ENCODE measurements at places on chromosomes 12 and 14.

DNA sequence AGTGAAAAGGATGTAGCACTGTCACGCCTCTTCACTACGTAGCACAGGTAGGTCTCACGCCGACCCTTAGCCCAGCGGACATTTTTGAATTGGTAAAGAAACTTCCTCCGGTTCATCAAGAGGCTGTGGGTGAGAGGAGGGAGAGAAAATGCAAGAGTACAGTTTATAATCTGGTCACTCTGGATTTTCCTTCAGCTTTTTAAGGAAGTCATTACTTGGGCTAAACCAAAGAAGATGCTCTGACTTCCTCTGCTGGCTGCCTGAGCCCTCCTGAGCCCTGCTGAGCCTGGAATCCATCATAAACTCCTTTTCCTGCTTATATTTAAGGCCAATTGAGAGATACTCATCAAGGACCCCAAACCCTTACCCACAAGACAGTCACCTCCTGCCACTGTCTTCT, 5.8 kb downstream of the AICDA start:
- DNase-seq, result no peak

DNA sequence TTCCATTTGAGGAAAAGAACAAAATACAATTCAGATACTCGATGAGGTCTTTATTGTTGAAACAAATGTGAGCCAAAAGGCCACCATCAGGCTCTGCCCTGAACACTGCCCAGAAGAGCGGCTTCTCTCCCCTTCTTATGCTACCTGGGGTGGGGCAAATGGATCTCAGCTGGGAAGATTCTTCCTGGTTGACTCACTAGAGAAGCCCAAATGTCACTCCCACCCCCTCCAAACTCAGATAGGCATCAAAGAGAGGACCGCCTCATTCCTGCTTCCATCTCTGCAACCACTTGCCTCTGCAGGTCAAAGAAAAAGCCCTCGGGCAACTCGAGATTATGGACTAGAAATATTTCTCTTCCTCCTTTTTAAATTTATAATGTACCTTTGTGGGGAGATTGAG, 55.8 kb downstream of the TBX3 start:
- DNase-seq, result no peak

DNA sequence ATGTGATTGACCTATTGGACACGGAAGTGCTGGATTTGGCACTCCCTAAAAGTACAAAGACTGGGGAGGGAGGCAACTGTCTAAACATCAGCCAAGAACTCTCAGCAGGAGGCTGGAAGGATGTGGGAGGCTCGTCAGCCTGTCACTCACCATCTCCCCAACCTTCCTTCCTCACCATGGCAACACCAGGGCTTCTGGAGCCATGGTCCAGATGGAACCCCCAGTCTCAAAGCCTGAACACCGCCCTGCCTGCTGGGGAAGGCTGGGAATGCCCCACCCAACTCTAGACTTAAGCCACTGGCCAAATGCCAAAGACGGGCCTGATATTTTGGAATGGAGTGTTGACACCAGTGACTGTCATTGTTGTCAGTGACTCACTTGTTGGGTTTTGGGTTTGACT, 55.3 kb downstream of the GALNT16 start:
- no peak for DNase-seq

DNA sequence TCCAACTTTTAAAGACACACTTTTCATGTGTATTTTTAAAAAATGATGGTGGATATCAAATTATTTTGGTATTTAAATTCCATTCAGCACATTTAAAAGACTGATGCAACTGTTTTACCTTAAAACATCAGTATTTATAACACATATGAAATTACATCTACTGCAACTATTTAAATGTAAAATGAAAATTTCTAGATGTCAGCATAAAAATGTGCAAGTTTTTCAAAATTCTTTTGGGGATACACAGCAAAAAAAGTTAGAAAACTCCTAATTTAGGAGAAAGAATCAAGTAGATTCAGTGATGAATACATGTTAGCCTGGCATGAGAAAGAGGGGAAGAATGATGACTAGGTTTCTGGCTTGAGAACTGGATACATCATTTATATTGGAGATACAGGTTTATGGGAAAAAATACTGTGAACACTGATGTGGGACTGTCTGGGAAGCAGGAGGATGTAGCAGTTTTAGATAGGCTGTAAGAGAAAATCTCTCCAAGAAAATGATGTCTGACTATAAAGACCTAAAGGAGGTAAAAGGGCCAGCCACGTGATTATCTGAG, 9.2 kb downstream of the SOS2 start:
- no peak for DNase-seq

DNA sequence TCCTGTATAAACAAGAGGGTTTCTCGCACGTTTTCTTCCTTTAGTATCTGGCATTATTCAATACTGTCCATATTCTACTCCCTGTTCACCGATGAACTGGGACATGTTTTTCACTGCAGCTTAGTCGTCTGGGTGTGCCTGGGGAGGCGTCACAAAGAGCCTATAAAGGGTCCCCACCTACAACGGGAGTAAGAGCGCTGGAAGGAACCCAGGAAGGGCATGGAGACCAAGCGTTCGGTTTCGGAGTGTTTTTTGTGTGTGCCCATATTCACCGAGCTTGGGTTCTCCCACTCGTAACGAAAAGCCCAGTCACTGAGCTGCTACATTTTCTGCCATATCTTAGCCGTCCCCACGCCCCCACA, 592 bp upstream of the USP15 start:
- peak; percentile 1 for DNase-seq

DNA sequence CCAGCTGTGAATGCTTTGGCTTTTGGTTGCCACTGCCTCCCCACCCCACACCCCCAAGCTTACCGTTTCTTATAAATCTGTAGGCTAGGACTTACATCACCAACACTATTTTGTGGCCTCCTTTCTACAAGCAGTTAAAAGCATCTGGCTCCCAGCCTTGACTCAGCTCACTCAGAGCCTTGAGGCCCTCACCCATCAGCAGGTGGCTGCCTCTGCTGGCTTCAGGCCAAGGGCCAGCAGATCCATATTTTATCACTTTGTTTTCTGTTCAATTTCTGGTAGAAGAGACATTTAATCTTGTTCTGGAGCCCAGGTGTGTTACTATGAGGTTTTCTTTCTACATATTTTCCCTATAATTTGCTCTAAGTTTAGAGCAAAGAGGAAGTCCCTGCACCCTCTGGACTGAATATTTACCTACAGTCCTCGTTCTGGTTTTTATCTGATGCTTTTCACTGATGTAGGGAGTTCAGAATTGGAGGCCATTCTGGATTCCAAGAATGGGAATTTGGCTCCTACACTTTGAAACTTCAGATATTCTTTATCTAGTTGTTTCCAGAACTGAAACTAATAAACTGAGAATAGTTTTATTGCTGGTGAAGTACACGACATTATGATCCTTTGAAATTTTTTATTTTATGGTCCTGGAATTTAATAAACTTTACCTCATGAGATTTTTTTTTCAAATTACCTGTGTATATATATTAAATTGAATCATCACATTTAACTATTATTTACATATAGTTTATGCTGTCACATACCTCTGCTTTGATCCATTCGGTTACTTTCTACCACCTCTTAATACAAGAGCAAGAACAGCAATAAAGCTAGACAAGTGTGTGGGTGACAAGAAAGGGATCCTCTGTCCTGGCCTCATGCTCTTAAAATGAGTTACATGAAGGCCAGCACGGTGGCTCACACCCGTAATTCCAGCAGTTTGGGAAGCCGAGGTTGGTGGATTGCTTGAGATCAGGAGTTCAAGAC, 22.2 kb downstream of the PLBD1 start:
- no peak for DNase-seq

DNA sequence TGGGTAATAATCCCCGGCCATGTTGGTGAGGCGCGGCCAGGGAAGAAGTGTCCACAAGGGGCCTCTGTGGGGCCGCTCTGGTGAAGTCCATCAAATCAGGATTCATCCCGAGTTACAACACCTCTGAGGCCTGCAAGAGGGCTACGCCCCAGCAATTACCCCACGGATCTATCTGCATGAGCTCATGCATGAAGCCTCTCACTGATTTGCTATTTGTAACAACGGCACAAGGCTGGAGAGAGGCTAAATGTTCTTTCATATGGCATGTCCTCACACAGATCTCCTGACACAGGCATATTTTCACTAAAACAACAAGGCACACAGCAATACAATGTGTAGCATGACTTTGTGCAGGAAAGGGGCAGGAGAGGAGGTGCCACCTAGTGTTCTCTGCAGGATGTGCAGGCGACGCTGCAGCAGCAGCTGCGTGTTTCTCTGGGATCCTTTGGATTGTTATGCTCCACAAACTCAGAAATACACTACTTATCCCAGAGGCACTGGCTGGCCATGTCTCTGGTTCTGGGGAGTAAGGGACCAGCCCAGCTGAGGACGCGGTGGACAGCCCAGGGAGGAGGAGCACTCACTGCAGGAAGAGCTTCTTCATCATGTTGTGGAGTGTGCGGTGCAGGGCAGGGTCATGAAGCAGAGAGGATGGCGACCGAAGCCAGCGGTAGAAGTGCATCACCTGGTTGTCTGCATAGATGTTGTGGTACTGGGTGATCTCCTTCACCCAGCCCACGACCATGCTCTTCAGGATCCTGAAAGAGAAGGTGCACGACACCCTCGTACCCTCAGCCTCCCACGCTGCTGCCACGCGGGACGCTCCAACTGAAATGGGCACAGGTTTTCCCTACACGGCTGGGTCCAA, 20.2 kb downstream of the P2RX2 start:
- no peak for DNase-seq

- no peak for DNase-seq
Observed at GRCh38 chr12:56980941-56981530, 23.6 kb upstream of the RDH16 start.

DNA sequence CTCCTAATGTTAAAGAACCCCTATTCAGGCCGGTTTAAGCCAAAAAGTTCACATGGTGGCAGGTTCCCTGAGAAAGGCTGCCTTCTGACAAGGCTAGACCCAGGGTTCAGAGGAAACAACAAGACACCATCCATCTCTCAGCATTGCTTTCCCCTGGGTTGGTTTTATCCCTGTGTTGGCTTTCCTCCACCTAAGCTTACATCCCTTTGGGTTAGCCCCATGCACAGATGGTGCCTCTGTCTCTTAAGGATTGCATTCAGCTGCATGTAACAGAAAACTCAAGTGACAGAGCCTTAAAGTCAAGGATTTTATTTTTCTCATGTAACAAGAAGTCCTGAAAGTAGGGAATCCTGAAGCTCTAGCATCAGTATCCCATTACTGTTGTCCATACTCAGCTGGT, 42.8 kb upstream of the RIN3 start:
- DNase-seq, result no peak

- no peak for DNase-seq
Observed at GRCh38 chr14:79419571-79420327, 791.6 kb downstream of the DIO2 start.
